ENCODE measurements at places on chromosomes 6 and 20.

DNA sequence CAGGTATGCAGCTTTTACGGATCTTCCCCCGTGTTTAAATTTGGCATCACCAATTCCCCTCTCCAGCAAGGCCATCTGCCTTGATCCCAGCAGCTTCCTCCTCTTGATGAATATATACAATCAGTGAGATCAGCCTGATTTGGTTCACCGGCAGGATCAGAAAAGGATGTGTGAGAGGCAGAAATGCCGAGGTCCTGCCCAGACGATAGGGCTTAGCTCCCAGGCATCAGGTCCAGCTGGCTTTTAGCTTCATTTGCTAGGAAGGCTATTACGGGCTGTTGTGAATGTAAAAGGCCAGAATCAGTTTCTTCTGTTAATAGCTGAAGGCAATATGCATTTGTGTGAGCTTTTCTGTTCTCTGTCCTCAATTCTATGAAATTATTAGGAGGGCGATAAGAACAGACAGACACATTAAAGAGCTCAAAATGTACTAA, 372.8 kb downstream of the BTBD9 start:
- no peak for DNase-seq

DNA sequence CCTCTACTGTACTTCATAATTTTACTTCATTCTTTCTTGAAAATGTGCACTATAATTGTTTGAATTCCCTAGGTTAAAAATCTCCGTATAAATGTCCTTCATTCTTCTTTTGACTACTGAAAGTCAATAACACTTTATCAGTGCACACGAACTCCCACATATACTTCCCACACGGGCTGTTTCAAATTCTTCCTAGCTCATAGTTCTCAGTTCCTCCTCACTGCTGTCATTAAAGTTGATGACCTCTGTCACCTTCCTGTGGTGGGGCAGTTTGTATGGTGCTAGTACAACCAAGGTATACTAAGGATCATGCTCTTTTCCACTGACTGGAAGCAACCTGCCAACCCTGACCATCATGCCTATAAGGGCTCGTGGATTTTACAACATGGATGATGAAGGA, 40.0 kb upstream of the CD2AP start:
- DNase-seq: no peak

DNA sequence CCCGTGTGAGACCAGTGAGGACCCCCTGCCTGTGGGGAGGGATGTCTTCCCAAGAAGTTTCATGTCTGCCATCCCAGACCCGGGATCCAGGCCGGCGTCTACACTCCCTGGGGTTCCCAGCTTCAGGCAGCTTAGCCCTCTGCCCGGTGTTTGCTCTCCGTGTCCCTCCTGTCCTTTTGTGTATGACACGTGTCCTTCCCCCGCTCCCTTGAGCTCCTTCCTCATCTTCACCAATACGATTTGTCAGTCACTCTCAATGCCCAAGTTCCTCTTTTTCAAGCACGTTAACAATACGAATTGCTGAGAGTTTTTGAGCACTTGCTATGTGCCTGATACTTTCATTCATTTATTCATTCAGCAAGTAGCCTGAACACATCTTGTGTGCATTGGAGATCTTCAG, 115.6 kb upstream of the PTPN1 start:
- DNase-seq: no peak

GRCh38 chr20:58479726-58480440, 35.3 kb downstream of the APCDD1L start:
- DNase-seq: no peak

- no peak for DNase-seq
Measured at GRCh38 chr6:43679057-43679456, 8.5 kb downstream of the MRPS18A start.

GRCh38 chr6:33727932-33728331, 16.4 kb upstream of the UQCC2 start:
- DNase-seq: no peak

DNA sequence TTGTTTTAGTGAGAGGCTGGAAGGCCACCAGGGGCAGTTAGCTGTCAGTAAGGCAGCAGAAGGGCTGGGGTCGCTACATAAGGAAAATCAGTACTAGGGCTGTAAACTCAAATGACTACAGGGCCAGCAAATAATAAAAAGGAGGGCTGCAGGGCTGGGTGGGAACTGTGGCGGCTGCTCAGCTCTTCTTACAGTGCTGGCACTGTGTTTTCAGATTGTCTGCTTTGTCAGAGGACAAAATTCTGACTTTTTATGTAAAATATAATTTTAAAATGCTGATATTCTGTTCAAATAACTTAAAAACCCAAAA, 23.2 kb downstream of the HLA-A start:
- no peak for DNase-seq

- no peak for DNase-seq
Measured at GRCh38 chr6:79071547-79071946, 6.5 kb downstream of the PHIP start.

- DNase-seq: no peak
Measured at GRCh38 chr6:35477028-35477427, 8.8 kb downstream of the RPL10A start.

DNA sequence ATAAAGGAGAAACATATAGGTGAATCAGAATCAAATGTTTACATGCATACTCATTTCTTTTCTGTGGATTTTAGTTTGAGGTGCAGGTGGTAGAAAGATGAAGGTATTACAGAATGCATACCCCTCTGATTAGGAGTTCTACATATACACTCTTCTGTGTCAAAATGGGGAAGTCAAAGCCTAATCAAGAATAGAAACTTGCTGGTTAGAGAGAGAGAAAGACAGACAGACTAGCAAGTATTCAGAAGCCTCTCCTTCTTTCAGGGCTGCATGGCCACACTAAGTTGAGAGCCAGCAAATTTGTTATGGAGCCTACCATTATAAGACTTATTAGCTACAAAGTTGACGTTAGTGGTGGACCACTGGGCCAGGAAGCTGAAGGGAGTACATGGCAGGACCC, 358.3 kb upstream of the EYS start:
- no peak for DNase-seq

- DNase-seq: no peak
Measured at GRCh38 chr20:22248051-22248667, 336.2 kb downstream of the FOXA2 start.

DNA sequence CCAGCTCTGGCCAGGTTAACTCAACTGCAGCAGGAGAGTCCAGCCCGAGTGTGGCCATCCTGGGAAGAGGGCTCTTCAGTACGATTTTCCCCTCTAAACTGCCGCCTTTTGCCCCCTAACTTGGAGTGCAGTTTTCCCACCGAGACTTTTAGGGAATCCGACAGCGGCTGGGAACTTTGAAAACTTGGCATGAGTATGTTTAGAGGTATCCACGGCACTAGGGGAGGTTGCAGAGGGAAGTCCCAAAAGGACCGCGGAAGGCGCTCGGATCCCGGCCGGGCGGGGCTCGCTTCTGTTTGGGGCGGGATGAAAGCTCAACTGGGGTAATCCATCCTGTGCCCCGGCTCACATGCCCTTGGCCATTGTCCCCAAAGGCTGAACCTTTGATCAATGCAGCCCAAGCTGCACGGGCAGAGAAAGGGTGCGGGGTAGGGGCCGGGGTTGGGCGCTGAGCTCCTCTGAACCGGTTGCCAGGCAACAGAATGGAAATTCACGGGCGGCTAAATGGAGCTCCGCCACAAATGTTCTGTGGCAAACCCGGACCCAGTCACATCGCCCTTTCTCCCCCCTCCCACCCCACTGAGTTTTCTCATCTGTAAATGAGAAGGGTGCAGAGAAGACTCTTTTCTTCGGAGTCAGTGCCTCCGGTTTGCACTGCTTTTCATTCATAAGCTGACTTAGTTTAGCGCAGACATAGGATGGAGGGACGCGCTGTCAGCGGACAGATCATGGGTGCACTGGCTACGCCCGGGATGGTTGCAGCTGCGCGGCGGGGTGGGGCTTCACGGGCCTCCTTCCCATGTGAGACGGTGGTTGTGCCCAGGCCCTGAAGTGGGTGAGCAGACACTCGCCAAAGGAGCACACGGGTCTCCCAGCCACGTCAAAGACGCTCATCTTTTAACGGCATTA, 2.3 kb downstream of the BMP6 start:
- no peak for DNase-seq

DNA sequence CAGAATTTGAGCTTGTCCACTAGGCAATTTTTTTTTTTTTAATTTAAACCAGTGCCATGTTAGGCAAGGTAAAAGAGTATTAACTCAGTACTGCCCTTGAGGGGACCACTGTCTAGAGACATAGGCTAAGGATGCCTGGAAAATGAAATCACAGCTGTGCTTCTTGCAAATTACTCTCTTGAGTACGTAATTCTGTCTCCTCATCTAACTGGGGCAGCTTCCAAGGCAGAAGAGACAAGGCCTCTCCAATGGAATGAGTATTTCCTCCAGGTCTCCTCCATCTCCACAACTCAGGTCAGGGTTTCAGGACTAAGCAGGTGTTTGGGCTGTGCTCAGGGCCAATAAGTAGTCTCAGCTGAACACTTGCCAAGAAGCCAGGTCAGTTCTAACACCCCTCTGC, 33.8 kb upstream of the MRPS10 start:
- DNase-seq: no peak

- DNase-seq: no peak
Measured at GRCh38 chr6:43817192-43817591, 47.2 kb downstream of the VEGFA start.

All from stimulated activated CD4-positive, alpha-beta T cell treated with anti-CD3 and anti-CD28 coated beads, TNF-alpha, amount 100 ng/mL, for 1 hour (primary cell).